Left lung (tissue), 14 donors: ENCODE measurements at places on chromosomes 5 and 9. TPM values are rescaled to one million over a fixed set of nuclear protein-coding genes. Genes with fewer than 3 reads are reported as not detected.

- H3K27ac ChIP-seq: no peak overlapping the region
- no peaks in the 10 kb centered on the region for H3K36me3 ChIP-seq
- no peaks in the 10 kb centered on the region for H3K4me1 ChIP-seq
- no peak for DNase-seq
- H3K27me3 ChIP-seq: no peaks in the 10 kb centered on the region
These were observed 16.1 kb downstream of the ACTBL2 start for GRCh38 chr5:57466544-57466943.

GRCh38 chr9:98667005-98667640, 41.6 kb downstream of the GABBR2 start:
- no peak overlapping the region for H3K4me3 ChIP-seq
- no peaks in the 10 kb centered on the region for H3K36me3 ChIP-seq
- no peak for DNase-seq
- H3K27me3 ChIP-seq: no peaks in the 10 kb centered on the region
- no peaks in the 10 kb centered on the region for H3K4me1 ChIP-seq

- H3K27ac ChIP-seq: no peak overlapping the region
- peaks cover 20% of the 10 kb centered on the region for H3K36me3 ChIP-seq
- no peaks in the 10 kb centered on the region for H3K27me3 ChIP-seq
- DNase-seq: no peak
- H3K4me1 ChIP-seq: no peaks in the 10 kb centered on the region
These were observed 21.4 kb downstream of the DIAPH1 start for GRCh38 chr5:141597394-141597793.

DNA sequence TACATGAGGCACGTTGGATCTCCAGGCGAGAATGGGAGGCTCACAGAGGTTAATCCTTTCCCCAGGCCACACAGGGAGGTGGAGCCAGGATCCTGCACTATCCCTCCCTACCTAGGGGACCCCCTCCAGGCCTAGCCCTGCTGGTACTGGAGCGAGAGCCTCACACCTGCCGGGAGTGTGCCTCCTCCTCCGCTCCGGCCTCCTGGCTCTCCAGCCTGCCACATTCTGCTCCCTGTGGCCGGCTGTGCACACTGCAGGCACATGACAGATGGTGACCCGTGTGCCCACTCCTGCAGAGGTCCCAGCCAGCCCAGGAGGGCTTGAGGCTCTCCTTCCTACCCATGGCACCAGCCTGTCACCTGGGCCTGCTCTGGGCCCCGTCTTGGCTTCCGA, 93.4 kb downstream of the RXRA start:
- no peak overlapping the region for H3K4me3 ChIP-seq
- H3K4me1 ChIP-seq: peaks cover under 1% of the 10 kb centered on the region
- DNase-seq: no peak
- H3K27ac ChIP-seq: no peak overlapping the region
- no peaks in the 10 kb centered on the region for H3K27me3 ChIP-seq
- peaks cover 94% of the 10 kb centered on the region for H3K36me3 ChIP-seq

DNA sequence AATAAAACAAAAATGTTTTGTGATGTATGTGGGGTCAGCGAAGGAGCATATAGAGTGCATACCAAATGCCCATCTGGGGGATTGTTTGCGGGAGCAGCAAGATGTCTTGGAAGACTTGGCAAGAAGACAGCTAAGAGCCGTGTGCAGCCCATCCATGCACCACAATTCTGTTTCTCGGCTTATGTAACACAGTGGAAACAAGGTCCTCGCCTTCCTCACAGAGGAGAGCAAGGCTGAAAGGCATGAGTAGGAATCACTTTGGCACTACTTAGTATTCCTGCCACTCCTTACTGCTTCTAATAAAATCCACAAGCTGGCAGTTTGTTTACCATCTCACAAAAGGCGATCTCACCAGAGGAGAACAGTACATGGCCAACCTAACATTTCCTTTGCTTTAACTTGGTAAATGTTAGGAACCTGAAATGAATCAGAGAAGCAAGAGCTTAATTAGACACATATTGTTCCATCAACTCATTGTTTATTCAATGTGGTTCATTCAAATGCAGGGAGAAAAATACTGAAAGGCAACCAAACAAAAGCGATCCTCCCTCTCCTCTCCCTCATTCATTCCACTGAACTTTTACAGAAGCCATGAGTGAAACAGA, 648.1 kb downstream of the ACTL7B start:
- H3K4me3 ChIP-seq: no peak overlapping the region
- H3K27me3 ChIP-seq: no peaks in the 10 kb centered on the region
- H3K4me1 ChIP-seq: no peaks in the 10 kb centered on the region
- DNase-seq: no peak

Gene SPATA31E1
- 0.04 TPM for polyA plus RNA-seq

DNA sequence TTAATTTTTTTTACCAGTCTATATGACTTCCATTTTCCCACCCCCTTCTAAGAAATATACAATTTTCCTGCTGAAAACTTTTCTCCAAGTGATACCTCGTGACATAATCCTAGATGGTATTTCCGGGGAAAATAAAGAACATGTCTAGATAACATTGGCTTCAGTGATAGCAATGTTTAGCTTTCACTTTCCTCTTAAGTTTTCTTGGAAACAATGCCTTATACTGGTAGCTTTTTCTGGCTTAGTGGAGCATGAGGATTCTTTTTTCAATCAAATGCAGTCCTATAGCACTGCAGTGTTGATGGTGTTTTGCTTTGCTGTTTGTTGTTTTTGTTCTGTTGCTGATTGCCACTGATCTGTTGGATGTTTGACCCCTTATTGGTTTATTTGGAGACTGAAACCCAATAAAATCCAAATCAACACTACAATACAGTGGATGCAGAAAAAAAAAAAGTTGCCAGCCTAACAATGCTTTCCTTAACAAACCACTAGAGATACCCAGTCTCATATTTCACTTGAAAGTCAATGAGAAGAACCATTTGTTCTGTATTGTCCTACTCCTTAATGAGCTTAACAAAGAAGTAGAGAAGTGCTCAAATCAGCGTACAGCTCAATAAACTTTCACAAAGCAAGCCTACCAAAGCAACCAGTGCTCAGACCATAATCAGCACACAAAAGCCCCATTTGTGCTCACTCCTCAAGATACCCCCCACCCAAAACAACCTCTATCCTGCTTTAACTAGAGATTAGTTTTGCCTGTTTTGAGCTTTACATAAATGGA, 74.2 kb upstream of the GRAMD2B start:
- H3K27me3 ChIP-seq: no peaks in the 10 kb centered on the region
- H3K36me3 ChIP-seq: no peaks in the 10 kb centered on the region
- no peak for DNase-seq
- no peak overlapping the region for H3K4me3 ChIP-seq

Gene IL9
- not detected for polyA plus RNA-seq

- no peaks in the 10 kb centered on the region for H3K27me3 ChIP-seq
- H3K36me3 ChIP-seq: peaks cover 84% of the 10 kb centered on the region
- no peak overlapping the region for H3K4me3 ChIP-seq
- DNase-seq: no peak
- no peaks in the 10 kb centered on the region for H3K4me1 ChIP-seq
These were observed 7.1 kb downstream of the WDR36 start for GRCh38 chr5:111099058-111099778.

DNA sequence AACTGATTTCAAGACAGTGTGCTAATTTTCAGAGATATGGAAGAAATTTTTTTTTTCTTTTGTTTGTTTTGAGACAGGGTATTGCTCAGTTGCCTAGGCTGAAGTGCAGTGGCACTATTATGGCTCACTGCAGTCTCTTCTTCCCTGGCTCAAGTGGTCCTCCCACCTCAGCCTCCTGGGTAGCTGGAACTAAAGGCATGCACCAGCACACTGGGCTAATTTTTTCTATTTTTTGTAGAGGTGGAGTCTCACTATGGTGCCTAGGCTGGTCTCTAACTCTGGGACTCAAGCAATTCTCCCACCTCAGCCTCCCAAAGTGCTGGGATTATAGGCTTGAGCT, 9.9 kb upstream of the TEX48 start:
- no peak for DNase-seq
- H3K36me3 ChIP-seq: no peaks in the 10 kb centered on the region
- H3K27me3 ChIP-seq: no peaks in the 10 kb centered on the region
- no peak overlapping the region for H3K4me3 ChIP-seq
- H3K4me1 ChIP-seq: no peaks in the 10 kb centered on the region

DNA sequence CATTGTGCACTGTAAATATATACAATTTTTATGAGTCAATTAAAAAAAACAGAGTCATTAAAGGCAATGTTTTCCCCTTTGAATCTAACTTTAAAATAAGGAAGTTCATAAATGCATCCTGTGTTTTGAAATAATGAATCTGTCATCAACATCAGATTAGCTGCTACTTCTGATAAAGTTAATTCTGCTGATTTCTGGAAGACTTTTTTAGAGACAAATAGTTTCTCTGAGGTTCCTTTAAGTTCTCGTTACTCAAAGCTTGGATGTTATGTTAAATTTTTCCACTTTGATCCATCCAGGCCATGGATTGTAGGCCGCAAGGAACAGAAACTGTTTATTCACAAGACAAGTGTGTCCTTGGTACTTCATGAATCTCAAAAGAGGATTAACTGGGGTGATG, 115.5 kb downstream of the CARTPT start:
- no peaks in the 10 kb centered on the region for H3K4me1 ChIP-seq
- H3K27ac ChIP-seq: no peak overlapping the region
- H3K36me3 ChIP-seq: no peaks in the 10 kb centered on the region
- H3K4me3 ChIP-seq: no peak overlapping the region
- no peaks in the 10 kb centered on the region for H3K27me3 ChIP-seq

Gene PHF24
- polyA plus RNA-seq: 0.31 TPM

DNA sequence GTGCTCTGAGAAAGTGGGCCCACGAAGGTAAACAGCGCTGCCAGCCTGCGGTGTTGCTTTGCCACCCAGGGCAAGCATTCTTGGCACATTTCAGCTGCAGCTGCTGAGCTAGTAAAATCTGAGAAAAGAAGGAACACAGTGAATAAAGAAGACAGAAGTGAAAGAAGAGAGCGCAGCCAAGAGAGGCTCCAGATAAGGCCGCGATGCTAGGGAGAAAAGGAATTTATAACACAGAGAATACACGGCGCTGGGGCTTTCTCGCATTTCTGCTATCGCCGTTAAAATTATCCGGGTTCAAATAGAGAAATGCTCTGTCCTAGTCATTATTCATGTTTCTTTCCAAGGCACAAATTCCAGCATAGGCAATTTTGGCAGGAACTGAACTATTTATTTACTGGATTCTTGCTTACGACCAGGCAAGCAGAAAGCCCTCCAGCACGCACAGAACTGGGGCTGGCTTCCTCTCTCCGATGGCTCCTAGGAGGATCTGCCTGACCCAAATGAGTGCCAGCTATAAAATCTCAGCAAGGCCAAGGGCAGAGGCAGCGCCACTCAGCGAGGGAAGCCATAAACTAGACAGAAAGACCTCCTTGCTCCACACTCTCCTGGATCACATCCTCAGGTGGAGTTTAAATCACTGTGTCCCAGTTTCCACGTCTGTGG, 111.2 kb downstream of the ATPSCKMT start:
- no peak overlapping the region for H3K4me3 ChIP-seq
- H3K36me3 ChIP-seq: no peaks in the 10 kb centered on the region
- no peaks in the 10 kb centered on the region for H3K4me1 ChIP-seq
- no peak for DNase-seq
- H3K27me3 ChIP-seq: no peaks in the 10 kb centered on the region

DNA sequence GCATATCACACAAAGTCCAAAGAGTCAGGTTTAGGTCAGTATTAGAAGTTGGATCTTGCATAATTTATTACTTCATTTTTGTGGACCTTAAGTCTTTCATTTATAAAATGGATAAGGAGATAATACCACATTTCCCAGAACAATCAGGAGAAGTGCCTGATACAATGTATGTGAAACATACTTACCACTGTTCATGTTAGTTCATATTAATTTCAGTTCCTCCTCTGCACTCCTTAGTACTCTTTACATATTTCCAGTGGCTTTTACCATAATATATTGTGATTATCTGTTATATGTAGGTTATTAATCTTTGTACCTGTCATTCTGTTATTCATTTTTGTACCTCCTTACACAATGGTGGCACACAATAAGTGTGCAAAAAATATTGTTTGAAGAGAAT, 214.4 kb downstream of the ARL15 start:
- no peak overlapping the region for H3K27ac ChIP-seq
- no peaks in the 10 kb centered on the region for H3K27me3 ChIP-seq
- no peaks in the 10 kb centered on the region for H3K4me1 ChIP-seq
- H3K4me3 ChIP-seq: no peak overlapping the region

- DNase-seq: peak; percentile 90
- peaks cover 32% of the 10 kb centered on the region for H3K4me1 ChIP-seq
- peaks cover 9% of the 10 kb centered on the region for H3K27me3 ChIP-seq
- peak overlapping the region; percentile 60 for H3K4me3 ChIP-seq
These were observed 53.1 kb upstream of the DAB2IP start for GRCh38 chr9:121598167-121598964.

DNA sequence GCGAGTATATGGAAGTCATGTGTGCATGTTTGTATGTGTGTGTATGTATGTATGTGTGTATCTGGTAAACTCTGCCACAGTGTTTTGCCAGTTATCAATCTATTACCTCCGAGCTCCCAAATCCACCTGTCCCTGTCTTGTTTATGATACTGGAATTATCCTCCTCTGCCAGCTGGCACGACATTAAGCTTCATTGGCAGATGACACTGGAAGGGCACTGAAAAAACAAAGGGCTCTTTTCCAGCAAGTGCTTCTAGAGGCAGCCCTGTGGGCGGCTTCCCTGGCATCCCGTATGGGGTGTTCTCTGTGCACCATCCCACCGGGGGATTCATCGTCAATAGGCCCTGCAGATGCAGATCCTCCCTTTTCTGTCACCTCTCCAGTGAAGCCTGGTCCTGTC, 221.5 kb downstream of the MSX2 start:
- no peaks in the 10 kb centered on the region for H3K36me3 ChIP-seq
- H3K4me3 ChIP-seq: no peak overlapping the region
- H3K27me3 ChIP-seq: no peaks in the 10 kb centered on the region
- H3K4me1 ChIP-seq: no peaks in the 10 kb centered on the region
